Activated CD4-positive, alpha-beta T cell treated with anti-CD3 and anti-CD28 coated beads, Interleukin-2, amount 10 ng/mL, durations not matched to agents 7 days and 5 days (primary cell): ENCODE measurements at places on chromosomes 1 and 21. TPM values are rescaled to one million over a fixed set of nuclear protein-coding genes. Genes with fewer than 3 reads are reported as not detected.

Gene KLF17
- not detected for total RNA-seq

Gene ZNF683
- total RNA-seq = not detected

DNA sequence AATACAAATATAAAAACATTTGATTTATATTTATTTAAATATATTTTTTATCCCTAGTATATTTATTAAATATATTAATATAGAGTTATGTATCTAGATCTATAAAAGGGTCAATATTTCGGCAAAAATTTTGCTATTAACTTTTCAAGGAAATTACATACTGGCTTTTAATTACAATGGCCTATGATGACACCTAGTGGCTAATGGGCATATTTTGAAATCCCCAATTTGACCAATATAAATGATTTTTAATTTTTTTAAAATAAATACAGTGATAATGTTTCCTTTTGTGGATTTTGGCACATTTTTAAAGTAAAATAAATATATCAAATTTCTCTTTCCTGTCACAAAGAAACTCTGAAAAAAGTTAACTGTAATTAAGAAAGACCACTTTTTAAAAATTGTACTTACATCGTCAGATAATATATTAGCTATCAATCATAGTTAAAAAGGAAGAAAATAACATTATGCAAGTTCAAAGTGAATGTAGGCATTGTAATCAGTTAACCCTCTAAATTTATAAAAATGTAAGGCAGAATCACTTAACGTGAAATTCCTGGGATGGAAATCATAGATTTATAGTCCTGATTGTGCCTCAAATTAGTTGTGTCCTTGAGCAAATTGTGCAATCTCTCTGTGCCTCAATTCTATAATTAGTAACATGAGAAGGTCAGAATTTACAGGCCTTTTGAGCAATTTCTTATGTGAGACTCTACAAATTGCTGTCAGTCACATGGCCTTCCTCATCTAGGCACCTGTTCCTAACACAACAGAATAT, 25.6 kb upstream of the RGS13 start:
- DNase-seq = peak; percentile 11

GRCh38 chr1:159916242-159917051, 8.9 kb downstream of the TAGLN2 start:
- no peak for DNase-seq

Gene LRRC71
- total RNA-seq = not detected

GRCh38 chr21:43644609-43645008, 14.7 kb downstream of the HSF2BP start:
- DNase-seq = no peak

Gene ARF1
- total RNA-seq = 285 TPM

Gene TARS2
- 35.9 TPM for total RNA-seq

Gene ATP1A2
- total RNA-seq = not detected

- peak; percentile 17 for DNase-seq
Observed at GRCh38 chr1:15618077-15618654, 908 bp downstream of the DDI2 start.

DNA sequence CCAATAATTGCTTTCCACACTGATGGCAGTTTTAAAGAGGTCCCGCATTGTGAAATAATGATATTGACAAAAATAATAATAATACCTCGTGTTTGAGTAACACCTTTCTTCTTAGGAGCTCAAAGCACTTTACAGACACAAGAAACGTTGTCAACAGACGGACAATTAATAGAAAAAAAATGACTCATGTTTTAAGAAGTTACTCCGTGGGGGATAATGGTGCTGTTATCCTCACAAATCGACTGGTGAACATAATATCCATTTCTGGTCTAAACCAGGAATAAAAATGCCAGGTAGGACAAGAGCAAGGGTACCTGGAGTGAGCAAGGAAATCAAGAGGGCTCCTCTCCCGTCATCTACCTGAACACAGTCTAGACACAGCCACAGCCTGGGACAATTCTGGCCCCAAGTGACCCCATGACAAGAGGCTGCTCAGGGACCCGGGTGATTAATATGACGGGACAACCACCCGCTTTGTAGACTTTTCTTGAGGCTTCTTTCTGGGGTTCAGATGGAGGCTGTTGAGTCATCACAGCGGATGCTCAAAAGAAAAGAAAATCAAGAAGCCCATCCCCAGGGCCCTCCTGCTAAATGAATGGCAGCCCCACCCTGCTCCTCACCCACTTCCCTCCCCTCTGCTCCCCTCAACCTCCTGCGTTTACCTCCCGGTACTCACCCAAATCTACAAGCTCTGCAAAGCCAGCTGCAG, 146.2 kb upstream of the IRF2BP2 start:
- no peak for DNase-seq

- DNase-seq = no peak
Observed at GRCh38 chr1:31387612-31388011, 14.7 kb upstream of the FABP3 start.

GRCh38 chr21:14602382-14602958, 56.4 kb upstream of the SAMSN1 start:
- no peak for DNase-seq

Gene BSND
- not detected for total RNA-seq

Gene MYBPH
- not detected for total RNA-seq

DNA sequence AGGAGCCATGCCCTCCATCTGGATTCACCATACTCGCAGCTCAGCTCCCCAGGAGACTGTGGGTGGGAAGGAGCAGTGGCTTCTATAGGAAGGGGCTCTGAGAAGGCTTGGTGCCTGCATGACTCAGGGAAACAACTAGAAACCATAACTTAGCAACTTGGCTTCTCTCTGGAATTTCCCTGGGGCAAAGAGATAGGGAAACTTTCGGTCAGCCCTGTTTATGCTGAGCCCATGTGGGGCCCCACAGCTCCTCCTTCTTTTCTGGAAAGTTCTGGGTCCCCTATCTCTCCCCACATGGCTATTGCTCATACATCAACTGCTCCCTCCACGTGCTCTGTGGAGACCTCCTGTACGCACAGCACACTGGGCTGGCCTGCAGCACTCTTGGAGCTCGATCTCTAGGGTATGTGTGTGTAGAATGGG, 39.3 kb downstream of the PLEKHA6 start:
- no peak for DNase-seq

DNA sequence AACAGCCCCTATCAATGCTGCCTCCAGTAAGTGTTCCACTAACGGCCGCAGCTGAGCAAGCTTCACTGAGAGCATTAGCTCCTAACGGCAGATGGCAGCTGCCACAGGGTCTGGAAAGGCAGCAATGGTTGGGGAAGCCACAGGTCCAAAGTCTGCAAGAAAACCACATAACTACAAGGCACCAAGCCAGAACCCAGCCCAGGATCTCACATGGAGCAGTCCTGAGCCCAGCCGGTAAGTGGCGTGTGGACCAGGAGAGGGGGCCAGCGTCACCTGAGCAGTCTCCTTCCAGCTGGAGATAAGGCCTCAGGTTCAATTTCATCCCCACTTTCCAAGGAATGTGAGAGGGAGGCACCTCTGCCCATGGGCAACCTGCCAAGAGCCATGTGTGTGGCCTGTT, 13.2 kb downstream of the SYT2 start:
- no peak for DNase-seq

Gene NR1I3
- not detected for total RNA-seq

DNA sequence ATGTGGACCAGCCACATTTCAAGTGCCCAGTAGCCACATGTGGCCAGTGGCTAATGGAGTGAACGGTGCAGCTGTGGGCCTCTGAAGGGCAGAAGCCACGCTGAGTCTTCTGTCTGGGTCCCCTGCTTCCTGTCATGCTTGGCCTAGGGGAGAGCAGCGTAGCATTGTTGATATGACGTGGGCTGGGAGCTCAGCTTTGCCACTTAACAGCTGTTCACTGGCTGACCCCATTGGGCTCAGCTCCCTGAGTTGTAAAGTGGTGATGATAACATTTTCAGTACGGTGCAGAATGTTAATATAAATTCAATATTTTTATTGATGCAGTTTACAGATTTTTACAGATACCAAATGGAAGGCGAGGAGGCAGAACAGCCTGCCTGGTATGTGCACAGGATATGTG, 4.5 kb downstream of the PODN start:
- DNase-seq = no peak

Gene GJC2
- 0.62 TPM for total RNA-seq

Gene PDE4B
- 27.7 TPM for total RNA-seq

Gene CYP4Z1
- total RNA-seq = not detected

Gene TRIM58
- 0.79 TPM for total RNA-seq

GRCh38 chr1:37176269-37176668, 142.0 kb upstream of the GRIK3 start:
- no peak for DNase-seq

- DNase-seq = no peak
Observed at GRCh38 chr21:44780767-44781459, 20.7 kb downstream of the UBE2G2 start.

DNA sequence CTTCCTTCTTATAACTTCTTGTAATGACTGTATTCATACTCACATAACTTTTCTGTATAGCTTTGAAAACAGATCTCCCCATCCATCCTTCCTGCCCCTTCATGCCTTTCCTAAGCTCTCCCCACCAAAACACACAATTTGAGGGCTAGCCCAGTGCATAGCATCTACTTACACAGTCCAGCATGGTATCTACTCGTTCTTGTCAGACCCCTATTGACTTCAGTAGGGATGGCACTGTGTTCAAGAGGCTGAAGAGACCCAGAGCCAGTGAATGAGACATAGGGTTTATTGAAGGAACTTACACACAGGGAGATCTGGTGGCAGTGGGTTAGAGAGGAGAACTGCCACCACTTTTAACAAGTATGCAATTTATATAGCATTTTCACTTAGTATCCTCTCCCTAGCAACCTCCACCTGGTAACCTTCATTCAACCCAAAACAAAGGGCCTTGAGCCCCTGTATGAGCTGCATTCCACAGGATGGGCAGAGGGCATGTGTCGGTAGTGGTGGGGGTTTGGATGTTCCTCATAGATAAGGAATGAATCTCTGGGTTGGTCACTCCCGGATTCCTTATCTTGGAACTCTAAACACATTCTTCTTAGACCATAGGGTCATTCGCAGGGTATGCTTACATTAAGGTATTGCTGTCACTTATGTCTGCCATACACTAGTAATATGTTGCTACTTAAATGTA, 64.9 kb upstream of the GNG12 start:
- DNase-seq = no peak

GRCh38 chr21:45152265-45152746, 77.9 kb downstream of the ADARB1 start:
- peak; percentile 80 for DNase-seq

DNA sequence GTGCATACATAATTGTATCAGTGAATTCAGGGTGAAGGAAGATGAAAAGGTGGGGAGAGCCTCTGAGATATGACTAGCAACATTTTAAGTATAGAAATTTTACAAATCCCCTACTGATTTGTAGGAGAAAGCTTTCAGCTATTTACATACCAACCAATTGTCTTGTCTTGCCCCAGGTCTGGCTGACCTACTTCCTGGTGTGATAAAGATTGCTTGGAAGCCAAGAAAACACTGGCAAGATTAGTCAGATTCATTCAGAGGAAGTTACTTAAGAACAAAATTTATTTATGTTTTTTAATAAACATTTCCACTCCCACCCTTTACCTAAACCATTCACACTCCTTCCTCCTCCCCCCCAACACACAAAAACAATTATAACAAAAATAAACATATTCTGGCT, 17.5 kb downstream of the PTGS2 start:
- DNase-seq = no peak

DNA sequence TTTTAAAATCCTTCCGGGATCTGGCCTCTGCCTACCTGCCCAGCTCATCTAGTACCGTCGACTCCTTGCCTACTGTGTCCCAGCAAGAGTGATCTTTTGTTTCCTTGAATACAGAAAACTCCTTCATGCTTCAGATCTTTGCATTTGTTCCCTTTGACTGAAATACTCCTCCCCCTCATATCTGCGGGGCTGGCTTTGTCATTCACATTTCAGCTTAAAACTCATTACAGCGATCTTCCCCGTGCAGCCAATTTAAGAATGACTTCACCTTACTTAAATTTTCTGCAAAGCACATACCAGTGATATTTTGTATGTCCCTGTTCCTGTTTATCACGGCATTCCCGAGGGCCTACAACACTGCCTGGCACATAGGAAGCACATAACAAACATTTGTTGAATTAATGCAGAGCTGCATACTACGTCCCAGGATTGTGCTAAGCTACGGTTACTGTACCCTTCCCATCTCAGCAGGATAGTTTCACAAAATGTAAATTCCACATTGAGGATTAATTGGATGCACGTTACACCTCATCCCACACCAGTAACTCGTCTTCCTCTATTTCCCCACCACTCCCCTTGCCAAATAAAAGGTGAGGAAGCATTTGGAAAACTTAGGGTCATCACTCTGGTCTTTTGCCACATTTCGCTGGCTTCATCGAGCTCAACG, 837 bp upstream of the DESI2 start:
- DNase-seq = no peak

DNA sequence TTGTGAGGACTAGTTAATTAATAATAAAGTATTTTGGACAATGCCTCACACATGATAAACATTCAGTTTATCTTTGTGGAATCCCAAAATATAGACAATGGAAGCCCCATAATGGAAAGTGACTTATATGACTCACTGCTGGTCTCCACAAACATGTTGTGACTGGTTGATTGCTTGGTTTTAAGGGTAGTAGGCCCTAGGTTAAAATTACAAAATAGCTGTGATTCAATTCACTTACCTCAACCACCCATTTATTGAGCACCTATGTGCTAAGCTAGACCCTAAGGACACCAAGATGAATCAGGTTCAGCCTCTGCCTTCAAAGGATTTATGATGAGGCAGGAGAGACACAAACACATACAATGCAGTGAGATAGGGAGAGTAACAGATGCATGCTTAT, 42.4 kb downstream of the KANK4 start:
- DNase-seq = no peak

GRCh38 chr1:180953291-180954004, 40.8 kb downstream of the KIAA1614 start:
- no peak for DNase-seq

DNA sequence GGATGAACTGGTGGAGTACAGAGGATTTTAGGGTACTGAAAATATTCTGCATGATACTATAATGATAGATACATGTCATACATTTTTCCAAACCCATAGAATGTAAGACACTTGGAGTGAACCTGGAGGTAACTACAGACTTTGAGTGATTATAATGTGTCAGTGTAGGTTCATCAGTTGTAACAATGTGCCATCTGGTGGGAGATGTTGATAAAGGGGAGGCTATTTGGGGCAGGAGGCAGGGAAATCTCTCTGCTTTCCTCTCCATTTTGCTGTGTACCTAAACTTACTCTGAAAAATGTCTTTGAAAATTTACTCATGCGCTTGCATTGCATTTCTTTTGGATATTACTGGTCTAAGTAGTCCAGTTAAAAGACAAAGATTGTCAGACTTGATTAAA, 35.2 kb downstream of the PTBP2 start:
- DNase-seq = no peak

- DNase-seq = no peak
Observed at GRCh38 chr1:199010933-199011332, 372.1 kb downstream of the PTPRC start.

DNA sequence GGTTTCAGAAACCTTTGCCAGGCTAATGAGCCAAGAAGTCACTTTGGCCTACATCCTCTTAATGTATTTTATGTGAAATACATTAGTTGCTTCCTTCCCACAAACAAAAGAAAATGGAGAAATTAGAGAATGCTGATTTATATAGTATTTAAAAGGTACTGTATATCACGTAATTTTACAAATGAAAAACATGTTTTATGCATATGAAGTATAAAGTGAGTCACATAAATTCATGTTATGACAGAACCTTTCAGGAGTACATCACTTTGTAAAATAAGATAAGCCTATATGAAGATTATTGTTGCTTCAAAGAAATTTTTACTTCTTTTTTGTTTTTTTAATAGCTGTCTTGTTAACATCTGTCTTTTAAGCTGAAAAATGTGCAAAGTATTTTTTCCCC, 4.6 kb downstream of the DR1 start:
- DNase-seq = no peak
